ENCODE measurements at places on chromosomes 1 and 21.

GRCh38 chr1:204959374-204959773 is 83.6 kb upstream of the CNTN2 start:
- no peak for DNase-seq

DNA sequence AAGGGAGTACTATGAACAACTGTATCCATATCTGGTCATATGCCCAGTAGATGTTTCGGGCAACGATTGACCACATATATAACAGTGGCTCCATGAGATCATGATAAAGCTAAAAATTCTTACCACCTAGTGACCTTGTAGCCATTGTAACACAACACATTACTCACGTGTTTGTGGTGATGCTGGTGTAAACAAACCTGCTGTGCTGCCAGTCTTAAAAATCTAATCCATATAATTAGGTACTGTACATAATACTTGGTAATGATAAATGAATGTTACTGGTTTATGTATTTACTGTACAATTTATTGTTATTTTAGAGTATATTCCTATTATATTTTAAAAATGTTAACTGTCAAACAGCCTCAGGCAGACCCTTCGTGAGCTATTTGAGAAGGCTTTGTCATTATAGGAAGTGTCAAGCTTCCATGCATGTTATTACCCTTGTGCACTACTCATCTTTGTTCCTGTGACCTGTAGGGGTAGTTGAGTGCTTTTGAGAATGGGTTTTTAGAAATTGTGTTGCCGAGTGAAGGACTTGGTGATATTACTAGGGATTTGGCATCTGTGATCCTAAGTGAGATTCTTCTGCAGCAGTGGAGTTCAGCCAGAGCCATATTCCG is 23.6 kb downstream of the DIP2A start:
- no peak for DNase-seq

- no peak for DNase-seq
Measured at GRCh38 chr1:85111695-85112094, 63.4 kb upstream of the MCOLN3 start.

GRCh38 chr1:184624626-184625025 is 130.0 kb downstream of the EDEM3 start:
- DNase-seq: no peak

DNA sequence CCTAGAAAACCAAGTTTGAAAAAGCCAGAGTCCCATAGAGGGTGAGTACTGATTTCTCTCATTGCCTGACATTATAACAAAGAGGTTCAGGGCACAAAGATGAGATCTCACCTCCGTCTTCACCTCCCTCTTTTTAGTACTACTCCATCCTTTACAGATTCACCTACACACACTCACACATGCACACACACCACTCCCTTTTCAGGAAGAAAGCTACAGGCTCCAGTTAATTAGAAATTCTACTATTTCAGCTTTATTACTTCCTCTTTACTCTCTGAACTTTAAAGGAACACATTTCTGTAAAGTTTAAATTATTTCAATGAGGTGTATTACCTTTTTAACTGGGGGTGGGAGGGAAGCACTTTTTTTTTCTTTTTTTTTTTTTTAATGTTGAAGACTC is 59.6 kb upstream of the PRDX6 start:
- DNase-seq: no peak

DNA sequence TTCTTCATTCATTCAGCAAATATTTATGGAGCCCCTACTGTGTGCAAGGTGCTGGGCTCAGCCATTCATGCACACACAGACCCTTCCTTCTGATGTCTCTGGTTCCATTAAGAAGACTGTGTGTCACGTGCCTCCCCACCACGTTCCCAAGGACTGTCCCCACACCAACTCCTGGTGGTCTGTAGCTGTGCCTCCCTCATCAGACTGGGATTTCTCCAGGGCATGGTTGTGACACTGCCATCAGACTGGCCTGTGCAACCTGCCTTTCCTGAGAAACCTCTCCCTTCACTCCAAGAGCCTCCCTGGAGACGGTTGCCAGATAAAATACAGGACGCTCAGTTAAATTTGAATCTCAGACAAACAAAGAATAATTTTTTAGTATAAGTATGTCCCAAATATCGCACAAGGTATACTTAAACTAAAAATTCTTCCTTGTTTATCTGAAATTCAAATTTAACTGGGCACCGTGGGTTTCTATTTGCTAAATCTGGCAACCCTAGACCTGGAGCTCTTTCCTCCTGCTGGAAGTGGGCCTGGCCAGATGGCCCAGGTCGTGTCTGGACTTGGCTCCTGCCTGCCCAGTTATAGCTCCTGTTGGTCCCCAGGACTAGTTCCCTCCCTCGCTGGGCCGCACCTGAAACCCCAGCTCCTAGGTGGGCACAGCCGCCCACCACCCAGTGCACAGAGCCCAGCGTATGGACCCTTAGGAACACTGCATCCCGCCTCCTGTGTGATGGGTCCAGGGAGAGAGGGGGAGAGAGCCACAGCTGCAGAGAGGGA is 76.9 kb downstream of the RAP1GAP start:
- no peak for DNase-seq

GRCh38 chr1:241834733-241835377 is 13.1 kb upstream of the EXO1 start:
- no peak for DNase-seq

GRCh38 chr1:183139281-183139942 is 46.7 kb upstream of the LAMC2 start:
- DNase-seq: peak; percentile 44

- no peak for DNase-seq
Measured at GRCh38 chr1:93743465-93743864, 61.8 kb upstream of the BCAR3 start.

- DNase-seq: peak; percentile 69
Measured at GRCh38 chr21:45590726-45591618, 48.7 kb upstream of the SLC19A1 start.

GRCh38 chr1:80509965-80510522 is 1290.7 kb upstream of the ADGRL2 start:
- DNase-seq: no peak

DNA sequence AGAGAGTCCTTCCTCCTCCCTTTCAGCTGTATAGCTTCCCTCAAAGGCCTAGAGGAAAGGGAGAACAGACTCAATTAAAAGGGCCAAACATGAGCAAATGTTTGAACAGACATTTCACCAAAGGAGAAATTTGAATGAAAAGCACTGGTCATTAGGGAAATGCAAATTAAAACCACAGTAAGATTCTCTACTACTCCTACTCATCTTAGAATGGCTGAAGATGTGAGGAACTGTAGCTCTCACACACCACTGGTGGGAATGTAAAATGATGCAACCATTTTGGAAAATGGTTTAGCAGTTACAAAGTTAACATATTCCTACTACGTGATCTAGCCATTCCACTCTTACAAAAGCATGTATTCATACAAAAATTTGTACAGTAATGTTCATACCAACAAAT is 253.0 kb upstream of the HOOK1 start:
- DNase-seq: no peak

- DNase-seq: no peak
Measured at GRCh38 chr1:58500043-58500442, 46.5 kb downstream of the OMA1 start.

DNA sequence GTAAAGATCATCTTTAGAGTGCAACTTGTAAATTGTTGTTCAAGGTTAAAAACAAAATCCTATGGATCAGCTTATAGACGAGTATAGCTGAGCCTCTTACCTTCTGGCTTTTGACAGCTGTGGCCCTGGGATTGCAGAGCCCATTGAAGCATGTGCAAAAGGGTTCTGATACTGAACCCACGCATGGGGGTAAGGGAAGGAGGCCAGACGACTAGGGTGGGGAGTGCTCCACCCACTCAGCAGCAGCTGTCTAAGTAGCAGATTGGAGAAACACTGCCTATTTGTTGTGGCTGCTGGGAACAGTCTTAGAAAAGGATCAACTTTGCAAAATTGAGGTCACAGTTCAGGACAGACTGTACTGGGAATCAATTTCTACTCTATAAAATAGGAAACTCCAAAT is 16.1 kb downstream of the CD101 start:
- no peak for DNase-seq

DNA sequence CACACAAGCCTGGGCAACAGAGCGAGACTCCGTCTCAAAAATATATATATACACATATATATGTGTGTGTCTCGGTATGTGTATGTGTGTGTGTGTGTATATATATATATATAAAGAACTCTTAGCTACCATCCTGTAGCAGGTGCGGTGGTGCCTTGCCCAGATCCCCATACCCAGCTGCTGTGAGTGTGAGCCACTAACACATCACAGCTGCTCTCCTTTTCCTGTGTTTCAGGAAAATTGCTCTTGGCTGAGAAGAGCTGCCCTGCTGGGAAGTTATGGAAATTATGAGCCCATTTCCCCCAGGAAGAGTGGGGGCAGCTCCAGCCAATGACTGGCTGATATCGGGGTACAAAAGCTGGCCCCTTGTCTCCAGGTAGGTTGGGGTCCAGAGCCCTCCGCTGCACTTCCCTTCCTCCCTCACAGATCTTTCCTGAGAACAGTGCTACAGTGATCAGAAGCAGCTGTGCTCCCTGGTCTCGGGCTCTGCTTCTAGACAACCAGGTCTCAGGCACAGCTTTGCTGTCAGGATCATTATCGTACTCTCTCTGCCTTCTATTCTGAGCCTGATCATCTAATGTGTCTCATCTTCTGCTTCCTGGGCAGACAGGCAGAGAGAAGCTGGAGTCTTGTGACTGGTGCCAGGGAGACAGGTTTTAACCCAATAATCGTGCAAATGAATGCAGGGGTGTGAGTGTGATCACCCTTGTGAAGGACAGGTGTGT is 109.6 kb upstream of the ZNF678 start:
- no peak for DNase-seq

- no peak for DNase-seq
Measured at GRCh38 chr1:1123581-1124507, 8.0 kb upstream of the C1orf159 start.

- DNase-seq: no peak
Measured at GRCh38 chr1:59012378-59012777, 228.5 kb upstream of the JUN start.

DNA sequence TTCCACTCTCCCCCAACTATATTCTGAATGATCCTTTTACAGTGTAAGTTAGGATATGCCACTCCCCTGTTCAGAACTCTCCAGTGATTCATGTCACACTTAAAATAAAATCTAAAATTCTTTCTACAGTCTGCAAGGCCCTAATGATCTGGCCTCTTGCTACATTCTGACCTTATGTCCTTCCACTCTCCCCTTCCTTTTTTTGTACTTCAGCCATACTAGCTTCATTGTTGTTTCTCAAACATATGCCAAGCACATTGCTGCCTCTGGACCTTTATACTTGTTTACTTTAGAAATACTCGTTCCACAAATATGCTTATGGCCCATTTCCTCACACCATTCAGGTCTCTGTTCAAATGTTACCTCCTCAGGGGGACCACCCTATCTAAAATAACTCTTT is 14.8 kb upstream of the PSMA5 start:
- DNase-seq: no peak

GRCh38 chr1:157269656-157270375 is 131.6 kb upstream of the ETV3 start:
- no peak for DNase-seq

- DNase-seq: no peak
Measured at GRCh38 chr1:198258491-198258890, 101.7 kb downstream of the NEK7 start.

- DNase-seq: no peak
Measured at GRCh38 chr1:116126281-116126680, 15.1 kb downstream of the MAB21L3 start.

DNA sequence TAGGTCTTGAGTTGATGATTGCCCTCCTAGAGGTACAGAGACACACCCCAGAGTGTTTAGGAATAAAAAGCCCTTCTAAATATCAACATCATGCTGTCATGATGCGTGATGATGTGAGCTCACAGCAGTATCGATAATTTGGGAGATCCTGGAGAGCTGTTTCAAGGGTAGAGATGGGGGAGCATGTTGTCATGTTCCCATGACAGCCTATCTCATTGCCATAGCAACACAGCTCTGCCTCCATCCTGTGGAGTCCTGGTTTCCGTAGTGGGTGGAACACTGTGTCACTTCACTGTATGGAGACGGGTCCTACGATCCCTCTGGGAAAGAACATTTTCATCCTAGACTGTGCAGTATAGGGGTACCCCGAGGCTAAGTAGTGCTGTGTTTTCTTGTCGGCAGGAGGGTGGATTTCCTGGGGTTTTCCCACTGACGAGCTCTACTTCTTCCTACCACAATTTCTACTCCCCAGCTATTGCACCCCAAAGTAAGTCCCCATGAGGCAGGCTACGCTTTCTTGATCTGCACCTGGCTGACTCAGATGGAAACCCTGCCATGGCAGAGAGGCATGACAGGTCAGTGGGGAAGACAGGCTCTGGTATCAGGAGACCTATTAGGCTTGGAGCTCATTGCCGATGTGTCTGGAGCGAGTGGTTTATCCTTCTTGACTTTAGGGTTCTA is 7.2 kb downstream of the KISS1 start:
- no peak for DNase-seq

DNA sequence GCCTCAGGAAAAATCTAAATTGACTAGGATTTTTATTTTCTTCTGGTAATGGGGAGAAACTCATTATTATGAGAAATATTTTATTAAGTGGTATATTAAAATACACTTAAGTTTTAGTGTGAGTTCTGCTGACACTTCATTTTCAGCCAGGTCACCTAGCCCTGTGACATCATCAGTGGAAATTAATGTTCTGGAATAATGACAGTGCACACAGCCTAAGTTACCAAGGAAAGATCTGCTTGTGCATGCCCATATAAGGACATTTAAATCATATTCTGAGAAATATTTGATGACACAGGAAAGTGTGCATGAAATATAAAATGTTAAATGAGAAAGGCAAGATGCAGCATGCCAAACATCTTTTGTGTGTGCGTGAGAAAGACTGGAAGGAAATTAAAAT is 102.0 kb downstream of the KIF14 start:
- DNase-seq: no peak

DNA sequence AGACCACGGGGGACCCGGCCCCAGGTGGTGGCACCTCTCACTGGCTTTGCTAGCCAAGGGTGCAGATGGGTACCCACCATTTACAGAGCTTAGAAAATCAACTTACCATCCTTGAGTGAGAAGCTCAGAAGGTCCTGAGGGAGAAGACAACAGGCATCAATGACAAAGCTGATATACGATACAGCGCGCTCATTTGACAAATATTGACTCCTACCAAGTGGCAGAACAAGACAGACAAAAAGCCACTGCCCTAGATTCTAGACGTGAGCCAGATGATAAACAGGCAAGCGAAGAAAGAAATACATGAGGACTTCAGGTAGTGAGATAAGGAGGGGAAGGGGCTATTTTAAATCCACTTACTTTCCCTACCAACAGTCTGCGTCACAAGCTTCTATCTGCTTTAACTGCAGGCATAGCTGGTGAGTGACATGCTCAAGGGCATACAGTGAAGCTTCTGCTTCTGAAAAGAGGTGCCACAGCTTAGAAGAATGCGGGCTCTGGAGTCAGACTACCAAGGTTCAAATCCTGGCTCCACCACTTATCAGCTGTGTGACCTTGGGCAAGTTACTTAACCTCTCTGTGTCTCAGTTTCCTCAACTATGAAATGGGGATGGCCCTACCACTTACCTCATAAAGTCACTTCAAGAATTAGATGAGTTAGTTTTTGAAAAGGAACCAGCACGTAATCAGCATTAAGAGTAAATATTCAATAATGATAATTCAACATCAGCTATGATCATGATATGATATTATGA is 29.1 kb downstream of the TMCO4 start:
- no peak for DNase-seq

- no peak for DNase-seq
Measured at GRCh38 chr1:103256490-103256889, 148.2 kb upstream of the COL11A1 start.
